IPS-NIHi11 (cell line): ENCODE measurements at places on chromosomes 5 and 9.

- DNase-seq: no peak
Measured at GRCh38 chr5:149063896-149064478, 1.1 kb upstream of the SH3TC2 start.

DNA sequence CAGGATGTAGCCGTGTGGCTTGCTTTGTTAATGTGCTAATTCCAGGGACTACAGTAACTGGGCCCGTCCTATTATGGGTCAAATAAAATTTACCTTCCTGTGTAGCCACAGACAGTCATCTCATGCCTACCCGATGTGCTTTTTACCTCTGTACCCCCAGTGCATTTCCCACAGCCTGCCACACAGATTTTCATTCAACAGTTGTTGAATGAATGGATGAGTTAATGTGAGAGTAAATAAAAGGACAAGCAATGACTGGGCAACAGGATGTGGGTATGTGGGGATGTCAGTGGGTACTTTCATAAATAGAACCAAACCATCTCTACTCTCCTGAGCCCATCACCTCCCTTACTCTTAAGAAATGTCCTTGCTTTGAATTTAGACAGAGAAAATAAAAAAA is 441.2 kb upstream of the ZNF462 start:
- no peak for DNase-seq

GRCh38 chr9:85021686-85022085 is 352.2 kb downstream of the NTRK2 start:
- DNase-seq: no peak

DNA sequence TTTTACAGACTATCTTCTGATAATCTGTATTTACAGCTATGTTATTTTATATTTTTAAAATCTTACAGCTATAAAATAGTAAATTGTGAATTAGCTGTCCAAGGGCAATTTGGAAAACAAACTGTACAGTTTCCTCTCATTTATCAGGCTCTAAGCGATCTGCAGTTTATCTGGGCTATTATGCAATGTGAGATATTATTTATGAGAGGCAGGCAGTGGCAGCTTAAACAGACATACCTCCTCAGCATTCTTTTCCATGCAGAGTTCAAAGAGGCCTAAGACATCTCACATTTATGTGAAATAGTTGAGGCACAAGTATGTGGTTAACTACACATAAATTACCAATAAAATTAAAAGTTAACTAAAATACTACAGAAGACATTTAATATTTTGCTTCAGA is 10.2 kb downstream of the NIPSNAP3B start:
- no peak for DNase-seq

- DNase-seq: no peak
Measured at GRCh38 chr5:140869555-140869886, 764 bp downstream of the PCDHA11 start.

GRCh38 chr9:106772523-106773290 is 90.3 kb upstream of the ZNF462 start:
- no peak for DNase-seq
